CD4-positive, alpha-beta T cell treated with Interleukin-15 for 4 hours (primary cell): ENCODE measurements at places on chromosomes 5 and 9.

DNA sequence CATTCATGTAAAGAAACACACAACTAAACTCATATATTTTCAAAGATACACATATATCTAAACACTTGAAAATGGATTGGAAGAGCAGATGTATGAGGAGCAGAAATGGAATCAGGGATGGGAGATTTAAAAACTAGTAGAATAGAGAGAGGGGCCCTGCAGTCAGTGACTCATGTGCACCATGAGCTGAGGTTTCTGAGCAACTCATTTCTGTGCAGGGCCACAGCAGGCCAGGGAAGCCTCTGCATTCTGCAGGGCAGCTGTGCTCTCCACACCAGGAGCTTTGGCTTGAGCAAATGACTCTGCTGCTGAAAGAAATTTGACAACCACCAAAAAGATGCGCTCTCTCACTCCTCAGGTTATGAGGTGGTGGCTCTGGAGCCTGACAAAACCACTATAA lies 27.1 kb downstream of the LHX6 start:
- DNase-seq = no peak

DNA sequence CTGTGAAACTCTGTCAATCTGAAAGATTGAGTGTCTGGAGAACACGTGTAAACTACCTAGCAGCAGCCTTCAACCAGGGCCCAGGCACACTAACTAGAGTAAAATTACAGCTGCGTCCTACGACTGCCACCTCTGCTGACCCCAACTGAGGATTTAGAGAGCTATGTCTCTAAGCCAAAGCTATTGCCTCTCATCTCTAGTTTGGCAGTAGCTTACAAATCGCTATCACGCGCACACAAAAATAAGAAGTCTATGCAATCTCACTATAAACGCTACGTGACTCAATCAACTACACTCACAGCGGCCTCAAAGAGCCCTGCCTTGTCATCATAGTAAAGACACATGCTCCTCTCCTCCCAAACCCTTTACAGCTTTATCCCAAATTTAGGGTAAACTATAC lies 8.7 kb downstream of the PPP6C start:
- DNase-seq = no peak

DNA sequence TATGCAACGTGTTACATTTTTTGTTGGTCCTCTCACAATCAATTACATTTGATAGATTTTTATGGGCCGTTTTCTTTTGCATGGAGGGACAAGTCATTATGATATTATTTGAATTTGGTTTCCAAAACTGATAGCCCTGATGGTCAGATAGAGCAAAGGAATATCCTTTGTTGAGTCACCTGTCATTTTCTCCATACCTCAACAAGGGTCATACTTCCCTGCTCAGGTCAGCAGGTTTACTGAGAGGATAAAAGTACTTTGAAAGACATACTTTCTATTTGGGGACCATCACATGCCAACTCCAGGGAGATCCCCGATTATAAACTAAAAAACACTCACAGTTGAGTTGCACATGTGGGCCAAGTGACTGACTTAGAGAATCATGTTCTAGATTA lies 132.9 kb downstream of the SUSD1 start:
- DNase-seq = no peak

GRCh38 chr9:112059145-112059965 lies 115.7 kb downstream of the SUSD1 start:
- no peak for DNase-seq
